ENCODE measurements at places on chromosomes 7 and 10.

DNA sequence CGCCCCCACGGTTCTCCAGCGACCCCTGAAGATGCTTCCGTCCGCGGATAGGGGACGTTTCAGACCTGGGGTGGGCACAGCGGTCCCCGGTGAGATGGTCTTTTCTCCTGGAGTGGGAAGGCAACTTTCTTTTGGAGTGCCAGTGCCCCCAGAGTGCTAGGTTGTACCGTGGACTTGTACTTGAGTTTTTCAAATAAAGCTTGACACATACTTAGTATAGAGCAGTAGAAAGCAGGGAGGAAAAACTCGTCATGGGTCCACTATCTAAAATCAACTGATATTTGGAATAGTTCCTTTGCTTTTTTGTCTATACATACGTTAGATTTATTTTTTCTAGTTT lies 28.4 kb downstream of the RBM20 start:
- DNase-seq, result no peak

DNA sequence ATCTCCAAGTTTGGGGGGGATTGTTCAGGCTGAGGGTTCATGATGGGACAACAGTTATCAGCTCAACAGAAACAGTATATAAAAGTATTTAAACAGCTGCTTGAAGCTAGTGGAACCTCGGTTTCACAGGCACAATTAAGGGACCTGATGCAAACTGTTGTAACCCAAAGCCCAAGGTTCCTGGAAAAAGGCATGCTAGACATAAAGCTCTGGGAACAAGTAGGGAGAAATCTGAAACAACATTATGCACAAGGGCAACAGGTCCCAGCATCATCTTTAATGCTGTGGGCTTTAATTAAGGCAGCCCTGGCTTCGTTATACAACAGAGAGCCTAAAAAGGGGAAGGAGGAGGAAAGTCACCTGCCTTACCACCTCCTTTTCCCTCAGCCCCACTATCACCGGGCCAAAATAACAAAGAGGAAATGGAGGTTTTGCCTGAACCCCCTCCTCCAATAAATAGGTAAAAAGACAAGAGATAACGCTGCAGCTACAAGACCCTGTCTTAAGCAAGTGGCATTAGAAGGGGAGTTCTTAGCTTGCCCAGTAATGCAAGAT lies 83.2 kb upstream of the GPR22 start:
- no peak for DNase-seq

DNA sequence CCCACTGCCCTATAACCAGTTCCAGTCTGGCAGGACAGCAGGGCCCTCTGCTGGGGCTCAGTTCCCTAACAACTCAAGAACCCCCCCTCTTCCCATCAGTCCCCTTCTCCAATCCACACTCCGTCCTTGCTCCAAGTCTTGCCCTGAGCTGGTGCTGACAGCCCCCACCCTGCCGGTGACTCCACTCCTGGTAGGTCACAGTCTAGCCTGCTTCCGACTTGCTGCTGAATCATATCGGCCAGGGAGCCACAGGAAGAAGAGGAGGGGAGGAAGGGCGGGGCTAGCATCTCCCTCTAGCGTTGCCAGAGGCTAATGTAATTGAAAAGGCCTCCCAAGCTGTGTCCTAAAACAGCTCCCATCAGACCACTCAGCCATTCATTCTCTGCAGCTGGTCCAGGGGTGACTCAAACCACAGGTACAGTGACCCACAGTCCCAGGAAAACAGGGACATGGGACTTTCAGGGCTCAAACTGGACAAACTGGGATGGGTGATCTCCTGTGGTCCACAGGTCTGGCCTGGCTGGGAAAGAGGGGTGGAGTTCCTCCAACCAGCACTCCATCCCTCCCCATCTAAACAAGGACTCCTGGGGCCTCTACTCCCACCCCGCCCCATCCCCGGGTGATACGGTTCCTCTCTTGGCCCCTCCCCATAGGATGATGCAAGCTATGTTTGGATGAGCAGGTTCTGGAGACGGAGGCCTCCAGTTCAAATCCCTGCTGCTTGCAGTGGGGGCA lies 158.8 kb downstream of the SH3PXD2A start:
- no peak for DNase-seq

GRCh38 chr7:132118641-132119040 lies 457.6 kb downstream of the PLXNA4 start:
- no peak for DNase-seq

DNA sequence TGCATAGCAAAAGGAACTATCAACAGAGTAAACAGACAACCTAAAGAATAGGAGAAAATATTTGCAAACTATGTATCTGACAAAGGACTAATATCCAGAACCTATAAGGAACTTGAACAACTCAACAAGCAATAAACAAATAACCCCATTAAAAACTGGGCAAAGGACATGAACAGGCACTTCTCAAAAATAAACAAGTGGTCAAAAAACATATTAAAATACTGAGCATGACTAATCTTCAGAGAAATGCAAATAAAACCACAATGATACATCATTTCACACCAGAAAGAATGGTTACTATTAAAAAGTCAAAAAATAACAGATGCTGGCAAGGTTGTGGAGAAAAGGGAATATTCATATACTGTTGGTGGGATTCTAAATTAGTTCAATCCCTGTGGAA lies 17.1 kb downstream of the MAGI2 start:
- no peak for DNase-seq

DNA sequence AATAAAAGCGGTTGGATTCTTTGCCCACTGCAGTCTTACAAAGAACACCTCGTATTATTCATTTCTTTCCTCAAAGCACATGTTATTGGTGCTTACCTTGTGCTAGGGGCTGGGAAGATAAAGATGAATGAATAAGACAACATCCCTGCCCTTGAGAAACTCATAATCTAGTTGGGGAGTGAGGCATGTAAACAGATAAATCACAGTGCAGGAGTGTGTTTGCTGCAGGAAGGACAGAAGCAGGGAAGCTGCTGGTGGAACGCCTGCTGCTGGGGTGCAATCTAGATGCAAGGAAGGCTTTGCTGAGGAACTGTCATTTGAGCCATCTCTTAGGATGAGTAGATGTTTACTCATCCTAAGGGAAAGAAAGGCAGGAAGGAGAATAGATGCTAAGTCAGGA lies 135.6 kb downstream of the TMEM178B start:
- DNase-seq, result no peak

GRCh38 chr10:132932461-132933307 lies 9.7 kb downstream of the CFAP46 start:
- DNase-seq, result no peak

- DNase-seq, result no peak
Measured at GRCh38 chr10:104824380-104825006, 183.4 kb downstream of the SORCS3 start.

DNA sequence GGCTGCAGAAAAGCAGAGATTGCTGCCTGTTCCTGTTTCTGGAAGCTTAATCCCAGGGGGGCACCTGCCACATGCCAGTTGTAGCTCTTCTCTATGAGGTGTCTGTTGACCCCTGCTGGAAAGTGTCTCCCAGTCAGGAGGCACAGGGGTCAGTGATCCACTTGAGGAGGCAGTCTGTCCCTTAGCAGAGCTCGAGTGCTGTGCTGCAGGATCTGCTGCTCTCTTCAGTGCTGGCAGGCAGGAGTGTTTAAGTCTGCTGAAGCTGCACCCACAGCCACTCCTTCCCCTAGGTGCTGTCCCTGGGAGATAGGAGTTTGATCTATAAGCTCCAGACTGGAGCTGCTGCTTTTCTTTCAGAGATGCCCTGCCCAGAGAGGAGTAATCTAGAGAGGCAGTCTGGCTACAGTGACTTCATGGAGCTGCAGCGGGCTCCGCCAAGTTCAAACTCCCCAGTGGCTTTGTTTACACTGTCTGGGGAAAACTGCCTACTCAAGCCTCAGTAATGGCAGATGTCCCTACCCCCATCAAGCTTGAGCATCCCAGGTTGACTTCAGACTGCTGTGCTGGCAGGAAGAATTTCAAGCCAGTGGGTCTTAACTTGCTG lies 57.6 kb upstream of the CROT start:
- no peak for DNase-seq
